Esophagus (tissue), 2 donors: ENCODE measurements at places on chromosomes 2 and 18. TPM values are rescaled to one million over a fixed set of nuclear protein-coding genes. Genes with fewer than 3 reads are reported as not detected.

The PTGR3 gene
- 10.8 TPM for polyA plus RNA-seq

The MEP1B gene
- polyA plus RNA-seq, result not detected

The NLRC4 gene
- 0.12 TPM for polyA plus RNA-seq

The PPM1B gene
- polyA plus RNA-seq, result 16.9 TPM

The SLC8A1 gene
- polyA plus RNA-seq, result 0.26 TPM

The KANSL1L gene
- 2.7 TPM for polyA plus RNA-seq

The CCDC150 gene
- polyA plus RNA-seq, result 2.6 TPM

The SPR gene
- polyA plus RNA-seq, result 18.2 TPM

The DPP10 gene
- polyA plus RNA-seq, result 0.13 TPM

The XIRP2 gene
- polyA plus RNA-seq, result 0.10 TPM

The SLC16A14 gene
- polyA plus RNA-seq, result 2.6 TPM

The PROC gene
- polyA plus RNA-seq, result 0.20 TPM

The SERPINB7 gene
- 0.94 TPM for polyA plus RNA-seq

The TBR1 gene
- 0.02 TPM for polyA plus RNA-seq

The CIB4 gene
- not detected for polyA plus RNA-seq

The C18orf54 gene
- 0.43 TPM for polyA plus RNA-seq

The MC2R gene
- polyA plus RNA-seq, result not detected

The ABCG8 gene
- polyA plus RNA-seq, result not detected

The SERPINB13 gene
- polyA plus RNA-seq, result 228 TPM

The TNFRSF11A gene
- 1.2 TPM for polyA plus RNA-seq

The TMEFF2 gene
- 0.02 TPM for polyA plus RNA-seq

The POTEC gene
- polyA plus RNA-seq, result not detected

The IL1RL2 gene
- polyA plus RNA-seq, result 5.0 TPM

The DLGAP1 gene
- polyA plus RNA-seq, result 0.47 TPM

The ERFE gene
- polyA plus RNA-seq, result 0.38 TPM

The PDE1A gene
- polyA plus RNA-seq, result 0.96 TPM

The NT5C1B gene
- not detected for polyA plus RNA-seq

The LRRTM4 gene
- not detected for polyA plus RNA-seq

The PJVK gene
- 5.2 TPM for polyA plus RNA-seq

The NDC80 gene
- polyA plus RNA-seq, result 7.3 TPM

The PSTPIP2 gene
- polyA plus RNA-seq, result 4.2 TPM

The APOB gene
- 0.02 TPM for polyA plus RNA-seq

The HOXD3 gene
- polyA plus RNA-seq, result 0.77 TPM

The IL36B gene
- polyA plus RNA-seq, result 1.5 TPM

The RGPD4 gene
- not detected for polyA plus RNA-seq

The REG1A gene
- 8.0 TPM for polyA plus RNA-seq

The ZNF519 gene
- polyA plus RNA-seq, result 1.8 TPM

The TSPYL6 gene
- 0.02 TPM for polyA plus RNA-seq

The SPATA3 gene
- not detected for polyA plus RNA-seq

The GKN1 gene
- 6.2 TPM for polyA plus RNA-seq

The DSC3 gene
- polyA plus RNA-seq, result 41.7 TPM

The NR4A2 gene
- polyA plus RNA-seq, result 1.6 TPM

The COLEC12 gene
- 0.75 TPM for polyA plus RNA-seq

The CRYGC gene
- not detected for polyA plus RNA-seq

The IL18R1 gene
- 0.95 TPM for polyA plus RNA-seq

The GPR17 gene
- polyA plus RNA-seq, result 1.6 TPM

The RAB17 gene
- 7.0 TPM for polyA plus RNA-seq

The DCDC2C gene
- polyA plus RNA-seq, result 0.04 TPM

The BCS1L gene
- polyA plus RNA-seq, result 38.5 TPM

The CSRNP3 gene
- 0.55 TPM for polyA plus RNA-seq

The TMEM200C gene
- not detected for polyA plus RNA-seq
